Esophagus squamous epithelium (tissue), 5 donors: ENCODE measurements at places on chromosomes 4 and X.

DNA sequence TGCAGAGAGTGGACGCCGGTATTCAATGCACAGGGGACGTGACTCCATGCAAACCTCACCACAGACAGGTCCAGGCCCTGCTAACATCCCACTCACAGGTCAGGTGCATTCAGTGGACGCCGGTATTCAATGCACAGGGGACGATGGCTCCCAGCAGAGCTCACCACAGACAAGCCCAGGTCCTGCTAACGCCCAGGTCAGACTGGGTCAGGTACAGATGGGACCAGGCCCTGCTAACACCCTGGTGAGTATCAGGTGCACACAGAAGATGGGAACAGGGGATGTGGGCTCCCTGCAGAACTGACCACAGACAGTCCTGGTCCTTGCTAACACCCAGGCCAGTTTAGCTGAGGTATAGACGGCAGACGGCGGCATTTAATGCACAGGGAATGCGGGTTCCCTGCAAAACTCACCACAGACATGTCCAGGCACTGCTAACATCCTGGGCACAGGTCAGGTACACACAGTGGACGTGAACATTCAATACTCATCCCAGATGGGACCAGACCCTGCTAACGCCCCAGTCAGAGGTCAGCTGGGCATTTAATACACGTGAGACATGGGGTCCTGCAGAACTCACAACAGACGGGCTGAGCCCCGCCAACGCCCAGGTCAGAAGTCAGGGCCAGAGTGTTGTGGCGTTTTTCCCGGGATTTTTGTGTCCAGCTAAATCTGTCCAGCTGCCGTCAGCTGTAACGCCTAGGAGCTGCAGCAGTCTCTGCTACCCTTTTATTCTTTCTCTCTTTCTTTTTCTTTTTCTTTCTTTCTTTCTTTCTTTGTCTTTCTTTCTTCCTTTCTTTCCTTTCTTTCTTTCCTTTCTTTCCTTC is 99.2 kb downstream of the SHOX start:
- no peak for DNase-seq

- no peak for DNase-seq
Measured at GRCh38 chr4:8727546-8728510, 135.3 kb downstream of the CPZ start.

DNA sequence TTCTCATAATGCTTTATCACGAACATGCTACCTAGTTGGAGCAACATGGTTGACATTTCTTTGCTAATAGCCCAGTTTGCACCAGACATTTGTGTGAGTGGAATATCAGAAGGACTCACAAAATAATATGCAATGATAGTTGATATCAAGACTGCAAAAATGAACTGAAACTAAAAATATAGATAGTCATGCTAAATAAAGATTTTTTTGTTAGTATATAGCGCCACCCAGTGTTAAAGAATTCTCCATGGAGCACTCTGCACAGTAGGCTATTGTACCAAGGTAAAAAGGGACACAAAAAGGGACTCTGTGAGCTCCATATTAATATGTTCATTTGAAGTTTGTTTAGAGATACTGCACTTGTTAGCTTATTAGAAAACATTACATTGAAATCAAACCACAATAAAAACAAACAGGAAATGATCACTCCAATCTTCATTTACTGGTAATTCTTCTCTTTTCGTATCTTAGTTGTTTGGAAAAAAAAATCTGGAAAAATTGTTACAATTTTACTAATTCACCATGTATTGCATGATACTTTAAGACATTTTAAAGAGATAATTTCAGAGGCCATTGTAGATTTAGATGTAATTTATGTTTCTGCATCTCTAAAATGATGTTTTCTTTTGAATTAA is 1509.6 kb downstream of the ADGRL3 start:
- DNase-seq, result no peak

DNA sequence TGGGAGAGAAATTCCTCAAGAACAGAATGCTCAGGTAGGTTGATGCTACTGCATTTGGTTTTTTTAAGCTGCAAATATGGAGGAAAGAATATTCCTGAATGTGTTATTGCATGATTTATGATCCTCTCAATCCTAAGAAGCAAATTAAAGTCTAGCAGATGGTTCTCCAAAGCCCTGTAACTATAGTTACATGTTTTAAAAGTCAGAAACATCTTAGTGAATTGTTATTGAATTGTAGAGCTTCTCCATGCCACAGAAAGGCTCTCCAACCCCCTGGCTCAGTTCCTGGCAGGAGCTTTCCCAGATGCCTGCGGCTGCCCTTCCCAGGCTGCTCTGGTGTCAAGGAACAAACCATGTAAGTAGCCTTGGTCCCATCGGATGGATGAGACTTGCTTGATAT is 227.8 kb upstream of the GATB start:
- no peak for DNase-seq

DNA sequence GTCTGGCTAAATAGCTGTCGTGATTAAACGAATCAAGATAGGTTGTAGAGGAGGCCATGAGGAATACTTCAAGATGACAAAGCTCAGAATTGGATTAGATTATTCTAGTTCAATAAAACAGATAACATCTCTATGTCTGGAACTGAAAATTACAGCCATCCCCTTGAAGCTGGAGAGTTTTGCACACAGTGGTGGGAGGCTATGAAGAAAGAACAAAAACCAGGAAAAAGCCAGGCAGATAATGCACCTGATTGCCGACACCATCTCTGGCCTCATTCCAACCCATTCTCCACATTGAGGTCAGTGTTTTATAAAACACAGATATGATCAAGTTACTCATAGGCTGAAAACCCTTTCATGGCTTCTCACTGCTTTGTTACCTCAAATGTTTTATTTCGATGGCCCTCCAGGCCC is 188.3 kb downstream of the RASL11B start:
- no peak for DNase-seq

DNA sequence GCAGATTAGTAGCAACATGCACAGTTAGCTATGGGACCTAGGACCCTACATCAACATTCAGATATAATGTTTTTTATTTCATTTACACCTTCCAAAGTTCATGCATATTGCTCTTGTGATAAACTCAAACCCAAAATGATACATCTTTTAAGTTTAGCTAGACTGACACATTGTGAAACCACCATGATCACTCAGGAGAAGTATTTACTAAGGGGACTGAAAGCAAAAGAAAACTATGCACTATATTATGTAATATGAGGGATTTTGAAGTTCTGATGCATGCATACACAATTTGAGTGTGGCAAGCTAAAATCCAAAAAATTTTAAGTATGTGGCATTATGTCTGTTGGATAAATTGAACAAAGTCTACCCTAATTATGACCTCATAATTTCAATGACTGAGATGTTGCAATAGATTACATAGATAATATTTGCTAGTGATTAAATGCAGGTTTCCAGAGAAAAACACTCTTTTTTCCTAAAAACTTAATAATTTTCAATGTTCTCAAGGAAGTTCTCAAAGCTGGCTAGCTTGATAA is 914.8 kb upstream of the GRIA3 start:
- DNase-seq, result no peak

- no peak for DNase-seq
Measured at GRCh38 chr4:8917321-8917811, 45.7 kb upstream of the HMX1 start.

DNA sequence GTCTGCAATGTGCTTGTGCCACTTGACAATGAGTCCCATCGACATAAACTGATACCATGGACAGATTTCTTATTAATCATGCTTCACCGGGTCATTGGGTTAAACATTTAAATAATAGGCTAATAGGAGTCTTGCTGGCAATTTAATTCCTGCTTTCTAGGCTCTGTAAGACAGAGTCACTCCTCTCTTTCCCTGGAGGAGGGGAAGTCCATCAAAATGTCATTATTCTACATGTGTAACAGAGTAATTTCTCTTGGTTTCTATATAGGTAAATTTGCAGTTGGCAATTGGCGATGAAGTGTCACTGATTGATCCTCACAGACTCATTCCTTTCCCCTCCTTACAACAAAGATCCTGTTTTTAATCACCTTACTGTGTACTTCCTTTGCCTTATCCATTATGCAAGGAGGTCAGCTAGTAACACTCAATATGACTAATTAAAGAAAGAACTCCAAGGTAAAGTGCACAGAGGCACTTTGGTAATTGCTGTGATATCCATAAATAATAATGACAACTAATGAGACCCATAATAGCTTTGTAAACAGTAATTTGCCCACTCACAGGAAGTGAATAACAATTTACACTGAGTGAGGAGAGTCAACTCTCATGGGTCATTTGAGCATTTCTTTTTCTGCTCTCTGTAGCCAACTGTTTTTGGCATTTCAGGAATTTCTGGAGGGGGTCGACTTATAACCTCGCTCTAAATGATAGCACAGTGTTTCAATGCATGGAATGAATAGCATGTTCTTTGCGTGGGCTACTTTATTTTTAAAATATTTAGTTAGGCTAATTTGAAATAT is 184.0 kb downstream of the UGT8 start:
- no peak for DNase-seq

DNA sequence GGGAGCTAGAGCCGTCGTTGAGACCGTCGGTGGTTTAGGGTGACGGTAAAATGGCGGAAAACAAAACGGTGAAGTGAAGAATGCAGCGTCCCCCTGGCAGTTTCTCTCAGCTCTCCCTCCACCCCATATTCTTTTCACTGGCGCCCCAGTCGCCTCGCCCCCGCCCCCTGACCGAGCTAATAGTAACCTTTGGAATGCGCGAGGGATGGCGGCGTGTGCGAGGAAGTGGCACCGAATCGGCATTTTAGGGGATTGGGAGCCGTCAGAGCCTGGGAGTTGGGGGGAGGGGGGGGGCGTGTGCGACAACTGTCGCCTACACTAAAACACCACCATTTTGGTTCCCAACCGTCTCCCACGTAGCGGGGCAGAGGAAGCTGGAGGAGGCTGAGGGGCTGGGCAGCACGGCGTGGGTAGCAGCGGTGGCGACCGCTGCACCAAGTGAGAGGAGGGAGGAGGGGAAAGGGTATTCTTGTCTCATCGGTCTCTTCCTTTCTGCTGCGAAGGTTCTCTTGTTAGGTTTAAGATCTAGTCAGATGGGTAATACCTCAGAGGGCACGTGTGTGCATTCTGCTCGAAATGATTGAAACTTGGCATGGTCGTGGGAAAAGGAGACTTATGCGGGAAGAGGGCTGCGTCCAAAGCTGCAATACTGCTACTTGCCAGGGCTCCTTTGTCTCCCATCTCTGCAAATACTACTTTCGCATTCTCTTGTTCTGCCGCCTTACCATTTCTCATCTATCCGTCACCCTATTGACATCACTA is 840 bp downstream of the ZNF711 start:
- no peak for DNase-seq

GRCh38 chrX:153889123-153889522 is 3.1 kb upstream of the L1CAM start:
- DNase-seq, result no peak

GRCh38 chr4:83205760-83206159 is 78.8 kb downstream of the COQ2 start:
- DNase-seq, result no peak

DNA sequence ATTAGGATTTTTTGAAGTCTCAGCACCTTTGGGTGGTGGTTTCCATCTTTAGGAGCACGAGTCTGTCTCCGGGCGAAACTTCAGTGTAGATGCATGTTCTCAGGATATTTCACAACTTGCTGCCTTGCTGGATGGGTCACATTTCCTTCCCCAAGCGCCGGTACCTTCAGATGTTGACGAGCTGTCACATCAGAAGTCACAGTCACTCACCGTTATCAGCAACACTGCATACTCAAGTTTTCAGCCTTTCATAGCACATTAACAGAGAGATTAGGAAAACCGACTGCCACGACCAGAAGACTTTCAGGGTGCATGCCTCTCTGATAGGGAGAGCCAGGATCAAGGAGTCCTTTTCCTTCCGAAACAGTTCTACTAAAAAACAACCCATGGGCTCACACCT is 77.8 kb downstream of the SHROOM2 start:
- DNase-seq, result no peak

GRCh38 chr4:168441412-168441811 is 38.9 kb downstream of the DDX60L start:
- no peak for DNase-seq

DNA sequence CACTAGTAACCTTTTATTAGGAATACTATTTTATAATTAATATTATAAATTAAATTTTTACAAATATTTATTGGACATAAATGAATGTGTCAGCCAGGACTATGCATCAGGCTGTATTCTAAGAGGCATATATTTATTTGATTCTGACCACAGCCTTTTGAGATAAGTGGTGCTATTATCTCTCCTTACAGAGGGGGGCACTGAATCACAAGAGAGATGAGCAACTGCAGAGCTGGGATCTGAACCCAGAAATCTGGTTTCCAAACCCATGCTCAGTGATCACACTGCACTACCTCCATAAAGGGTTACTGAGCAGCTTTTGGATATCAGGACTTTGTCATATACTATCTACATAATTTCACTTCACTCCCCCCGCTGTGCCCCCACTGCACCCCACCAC is 322.0 kb downstream of the TMA16 start:
- DNase-seq, result no peak

- no peak for DNase-seq
Measured at GRCh38 chrX:100731441-100732281, at the start of gene SYTL4. TSS of gene SYTL4 (minus strand) at chrX:100732121. CDS start at chrX:100702037, 30,084 bp downstream.

DNA sequence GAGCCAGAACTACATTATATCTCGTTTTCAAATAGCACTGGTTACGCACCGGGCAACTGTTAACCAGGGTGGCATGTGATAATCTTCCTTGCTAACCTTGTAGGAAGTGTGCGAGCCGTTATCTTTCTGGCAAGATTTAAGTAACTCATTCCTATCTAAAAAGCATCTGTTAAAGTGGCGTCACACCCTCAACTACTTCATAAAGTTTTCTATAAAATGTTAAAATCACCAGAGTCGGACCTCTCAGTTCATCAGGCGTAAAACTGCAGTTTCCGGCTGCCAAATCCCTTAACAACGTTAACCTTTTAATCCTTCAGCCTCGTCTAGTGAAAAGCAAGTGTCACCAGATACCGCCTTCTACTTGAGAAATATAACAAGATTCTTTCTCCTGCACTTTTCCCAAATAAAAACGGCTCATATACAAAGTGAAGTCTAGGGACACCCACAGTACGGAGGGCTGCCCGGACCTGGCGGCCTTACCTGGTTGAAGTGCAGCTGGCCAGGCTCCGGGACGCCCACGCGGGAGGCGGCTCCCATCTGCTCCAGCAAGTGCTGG is 1.2 kb downstream of the SLC39A8 start:
- no peak for DNase-seq

GRCh38 chr4:60682901-60683300 is 517.2 kb upstream of the ADGRL3 start:
- no peak for DNase-seq

- DNase-seq, result no peak
Measured at GRCh38 chr4:181870326-181870725, 372.9 kb upstream of the TENM3 start.

DNA sequence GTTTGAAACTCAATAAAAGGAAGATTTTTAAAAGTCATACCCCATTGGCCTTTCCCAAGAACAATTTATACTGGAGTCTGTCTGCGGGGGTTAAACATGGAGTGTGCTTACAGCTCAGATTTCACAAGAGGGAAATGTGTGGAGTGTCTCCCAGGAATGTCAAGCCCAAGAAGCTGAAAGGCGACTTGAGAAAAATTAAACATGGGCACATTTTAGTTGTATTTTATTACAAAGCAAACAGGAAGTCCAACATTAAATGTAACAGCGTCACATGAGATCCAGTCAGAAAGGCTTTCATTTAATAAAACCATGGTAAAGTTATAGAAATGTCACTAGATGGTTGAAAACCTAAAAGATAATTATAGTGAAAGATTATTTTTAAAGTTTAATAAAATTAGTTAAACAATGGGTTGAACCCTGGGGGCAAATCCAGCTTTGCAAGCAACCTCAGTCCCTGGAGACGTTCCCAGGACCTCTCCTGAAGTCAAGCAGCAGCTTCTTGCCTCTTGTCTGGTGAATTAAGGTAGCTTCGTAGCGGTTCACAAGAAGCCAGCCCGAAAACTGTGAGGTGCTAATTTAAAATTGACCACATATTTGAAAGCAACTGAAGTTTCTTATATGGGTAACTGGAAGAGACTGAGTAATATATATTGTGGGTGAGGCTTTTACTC is 168.4 kb upstream of the EDNRA start:
- no peak for DNase-seq
